H7 (cell line): ENCODE measurements at places on chromosomes 11 and 22.

DNA sequence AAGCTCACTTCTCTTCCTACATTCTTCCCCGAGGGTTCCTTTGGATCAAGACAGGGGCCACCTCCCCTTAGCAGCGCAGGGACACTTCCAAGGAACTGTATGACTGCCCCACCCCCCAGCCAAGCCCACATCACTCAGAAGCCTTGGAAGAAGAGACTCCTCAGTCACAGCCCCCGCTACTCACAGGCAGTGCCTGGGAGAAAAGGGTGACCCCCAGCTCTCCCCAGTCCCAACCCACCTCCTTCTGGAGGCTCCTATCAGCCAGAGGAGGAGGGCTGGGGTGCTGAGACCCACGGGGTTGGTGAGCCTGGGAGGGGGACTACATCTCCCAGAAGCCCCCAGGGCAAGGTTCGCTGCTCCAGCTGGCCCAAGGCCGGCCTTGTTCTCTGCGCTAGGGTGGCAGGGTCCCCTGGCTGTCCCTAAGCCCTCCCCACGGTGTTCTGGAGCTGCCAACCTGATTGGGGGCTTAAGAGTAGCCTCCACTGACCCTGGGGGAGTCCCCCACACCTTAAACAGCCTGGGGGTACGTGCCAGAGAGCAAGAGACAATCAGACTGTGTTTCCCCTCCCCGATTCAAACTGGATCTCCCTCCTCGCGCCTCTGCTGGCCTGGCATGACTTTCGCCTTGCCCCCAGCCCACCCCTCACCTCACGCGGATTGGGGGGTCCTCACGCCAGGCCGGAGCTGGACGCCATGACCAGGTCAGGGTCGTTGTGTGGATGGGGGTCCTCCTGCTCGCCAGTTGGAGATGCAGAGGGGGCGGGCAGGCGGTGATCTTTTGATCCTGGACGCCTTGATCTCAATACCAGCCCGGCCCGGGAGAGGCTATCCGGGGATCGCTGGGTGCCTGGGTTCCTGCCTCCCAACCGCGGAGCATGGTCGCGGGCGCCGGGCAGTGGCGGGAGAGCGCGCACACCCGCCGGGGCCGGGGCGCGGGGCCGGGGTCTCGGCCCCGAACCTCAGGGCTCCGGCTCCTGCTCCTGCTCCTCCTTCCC lies 838 bp downstream of the BCL9L start:
- peak; percentile 92 for DNase-seq

DNA sequence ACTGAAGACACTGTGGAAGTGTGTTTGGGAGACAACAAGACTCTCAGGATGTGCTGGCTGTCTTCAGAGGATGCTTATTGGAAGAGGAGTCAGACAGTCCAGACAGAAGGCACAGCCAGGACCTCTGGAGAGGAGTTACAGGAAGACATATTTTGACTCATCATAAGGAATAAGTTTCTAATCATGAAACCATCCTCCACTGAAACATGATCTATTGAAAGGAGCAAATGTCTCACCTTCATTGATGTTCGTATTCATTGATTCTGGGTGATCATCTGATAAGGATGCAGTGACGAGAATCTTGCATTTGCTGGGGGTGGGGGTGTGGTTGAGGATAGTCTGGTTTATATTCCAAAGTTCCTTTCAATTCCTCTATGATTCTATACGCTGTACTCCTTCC lies 2.5 kb upstream of the CXCR5 start:
- DNase-seq: no peak

GRCh38 chr11:11584530-11584810 lies 37.3 kb downstream of the GALNT18 start:
- no peak for DNase-seq

GRCh38 chr11:79458709-79459108 lies 17.9 kb upstream of the TENM4 start:
- no peak for DNase-seq

DNA sequence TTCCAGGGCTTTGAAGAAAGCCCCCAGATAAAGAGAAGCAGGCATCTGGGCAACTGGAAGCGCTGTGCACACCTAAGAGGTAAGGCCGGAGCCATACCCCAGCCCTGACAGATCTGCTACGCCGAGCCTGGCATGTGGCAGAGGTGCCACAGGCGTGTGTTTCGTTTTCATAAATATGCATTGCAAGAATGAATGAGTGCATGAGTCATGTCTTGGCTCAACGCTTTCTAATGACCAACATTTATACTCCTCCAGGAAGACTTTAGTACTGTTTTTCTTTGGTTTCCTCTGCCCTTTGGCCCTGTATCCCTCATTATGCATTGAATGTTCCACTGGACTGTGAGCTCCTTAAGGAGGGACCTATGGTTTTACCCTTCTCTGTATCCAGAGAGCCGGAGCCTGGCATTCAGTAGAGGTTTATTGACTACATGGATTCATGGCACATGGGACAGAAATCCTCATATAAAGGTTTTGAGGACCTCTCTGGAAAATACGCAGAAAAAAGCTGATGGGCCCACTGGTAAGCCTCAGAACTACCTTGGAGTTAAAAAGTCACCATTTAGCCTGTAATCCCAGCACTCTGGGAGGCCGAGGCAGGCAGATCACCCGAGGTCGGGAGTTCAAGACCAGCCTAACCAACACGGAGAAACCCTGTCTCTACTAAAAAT lies 38.9 kb upstream of the CSNK2A3 start:
- no peak for DNase-seq
